ENCODE measurements at places on chromosomes 12 and 14.

DNA sequence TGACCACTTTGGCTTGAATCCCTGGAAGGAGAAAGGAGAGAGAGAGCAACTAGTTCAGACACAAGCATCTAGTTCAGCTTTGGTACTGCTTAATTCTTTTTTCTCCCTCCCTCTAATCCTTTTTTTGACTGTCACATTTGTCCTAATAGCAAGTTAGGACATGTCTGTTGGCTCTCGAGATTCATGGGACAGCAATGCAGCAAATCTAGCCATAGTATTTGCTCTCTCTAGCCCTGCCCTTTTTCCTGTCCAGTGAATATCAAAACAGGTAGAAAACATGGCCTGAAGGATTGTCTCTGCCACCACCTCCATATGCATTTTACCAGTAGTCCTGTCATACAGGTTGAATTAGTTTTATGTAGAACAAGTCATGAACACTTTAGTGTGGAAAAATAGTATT, 116.4 kb downstream of the PTPRB start:
- no peak for DNase-seq

DNA sequence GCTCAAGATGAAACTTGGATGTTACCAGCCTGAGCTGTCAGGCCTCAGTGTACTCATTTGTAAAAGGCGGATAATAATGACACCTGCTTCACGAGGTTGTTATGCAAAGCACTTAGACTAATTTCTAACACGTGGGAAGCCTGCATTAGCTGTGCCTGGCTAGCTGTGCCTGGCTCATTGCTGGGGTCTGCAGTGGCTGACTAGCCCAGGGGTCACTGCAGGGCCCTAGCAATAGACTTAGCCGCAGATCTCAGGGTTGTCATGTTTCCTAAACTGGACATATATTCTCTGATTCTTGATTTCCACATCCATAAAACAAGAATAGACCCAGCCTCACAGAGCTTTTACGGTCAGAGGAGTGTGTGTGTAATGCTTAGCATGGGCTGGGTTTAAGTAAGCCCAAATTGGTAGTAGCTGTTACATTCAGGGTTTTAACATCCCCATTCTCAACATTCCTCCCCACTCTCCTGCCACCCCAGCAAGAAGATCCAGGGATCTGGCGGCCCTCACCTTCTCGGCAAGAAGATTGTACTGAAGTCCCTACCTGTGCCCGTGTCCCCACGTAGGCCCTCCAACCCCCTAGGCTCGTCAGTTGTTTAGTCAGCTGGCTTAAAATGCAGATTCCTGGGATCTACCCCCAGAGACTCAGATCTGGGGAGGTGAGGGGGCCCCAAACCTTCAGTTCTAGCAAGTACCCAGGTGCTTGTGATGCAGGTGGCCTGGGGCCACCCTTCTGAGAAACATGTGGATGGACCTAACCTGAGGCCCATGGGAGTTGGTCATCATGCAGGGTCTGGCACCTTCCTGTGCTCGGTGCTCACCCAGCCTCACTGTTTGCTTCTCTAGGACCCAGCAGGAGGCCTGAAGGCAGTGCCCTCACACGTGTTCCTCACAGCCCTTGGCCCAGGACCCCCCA, 8.6 kb downstream of the NR4A1 start:
- DNase-seq, result no peak

DNA sequence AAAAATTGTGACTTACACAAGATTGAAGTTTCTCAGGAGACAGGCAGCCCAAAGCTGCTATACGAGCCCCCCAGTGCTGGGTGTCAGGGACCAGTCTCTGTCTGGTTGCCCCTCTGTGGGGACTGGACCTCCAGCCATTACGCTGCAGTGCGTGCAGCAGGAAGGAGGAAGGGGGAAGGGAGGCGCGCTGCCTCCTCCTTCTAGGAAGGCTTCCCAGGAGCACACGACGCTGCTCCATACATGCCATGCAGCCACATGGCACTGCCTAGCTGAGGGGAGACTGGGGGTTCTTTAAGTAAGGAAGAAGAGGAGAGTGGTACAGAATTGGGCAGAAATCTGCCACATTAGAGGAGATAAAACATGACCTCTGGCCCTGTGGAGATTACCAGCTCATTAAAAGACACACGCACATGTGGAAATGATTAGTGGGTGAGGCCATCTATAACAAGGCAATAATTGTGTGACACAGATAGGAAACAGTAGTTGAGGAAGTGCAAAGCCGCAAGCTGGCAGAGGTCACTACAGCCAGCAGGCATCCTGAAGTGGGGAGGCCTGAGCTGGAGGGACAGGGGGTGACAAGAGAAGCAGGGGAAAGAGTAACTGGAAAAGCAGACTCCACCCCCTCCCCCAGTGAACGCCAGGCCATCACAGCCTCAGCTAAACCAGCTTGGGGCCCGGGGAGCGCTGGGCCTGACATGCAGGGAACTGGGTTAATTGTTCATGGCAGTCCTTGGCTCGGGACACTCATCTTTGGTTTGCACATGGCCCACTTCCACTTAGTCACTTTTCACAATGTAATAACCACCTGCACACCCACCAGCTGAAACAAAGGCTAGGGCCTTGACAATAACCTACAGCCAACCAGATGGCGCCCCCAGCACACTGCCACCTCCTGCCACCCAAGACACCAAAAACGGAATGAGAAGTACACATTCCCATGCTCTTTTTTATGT, 39.6 kb downstream of the CCDC88C start:
- DNase-seq, result peak; percentile 67

DNA sequence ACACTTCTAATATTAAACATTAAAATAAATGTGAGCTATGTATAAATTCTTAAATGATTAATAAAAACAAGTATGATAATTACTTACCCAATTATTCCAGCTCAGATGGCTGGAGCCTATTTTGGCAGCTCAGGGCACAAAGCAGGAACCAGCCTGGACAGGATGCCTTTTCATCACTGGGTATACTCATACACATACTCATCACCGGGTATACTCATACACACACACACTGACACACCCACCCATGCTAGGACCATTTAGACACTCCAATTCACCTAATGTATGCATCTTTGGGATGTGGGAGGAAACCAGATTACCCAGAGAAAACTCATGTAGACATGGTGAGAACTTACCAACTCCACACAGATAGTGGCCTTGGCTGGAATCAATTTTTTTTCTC, 57.9 kb upstream of the CNOT2 start:
- no peak for DNase-seq

DNA sequence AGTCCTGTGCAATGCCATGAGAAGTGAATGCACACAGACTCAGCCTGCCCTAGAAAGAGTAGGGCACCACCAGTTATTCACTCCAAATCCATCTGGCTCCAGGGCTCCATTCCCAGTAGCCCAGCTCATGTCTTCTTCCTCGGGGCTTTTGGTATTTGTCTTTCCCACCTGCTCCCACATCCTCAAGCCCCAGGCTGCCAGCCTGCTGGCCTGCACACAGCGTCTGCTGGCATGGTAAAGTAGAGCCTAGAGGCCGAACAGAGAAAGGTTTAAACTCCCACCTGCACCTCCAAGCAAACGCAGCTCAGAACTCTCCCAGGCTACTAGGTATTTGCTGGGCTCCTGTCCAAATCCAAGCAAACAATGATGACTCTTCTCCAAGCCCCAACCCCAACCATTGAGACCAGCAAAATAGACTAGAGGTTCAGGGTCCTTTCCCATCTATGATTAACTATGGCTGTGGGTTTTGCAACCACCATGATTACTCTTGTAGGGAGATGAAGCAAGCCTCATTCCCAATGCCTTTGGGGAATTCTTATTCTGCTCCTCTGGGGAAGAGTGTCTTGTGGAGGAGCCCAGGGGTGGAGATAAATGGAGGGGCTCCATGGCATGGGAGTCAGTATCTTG, 5.2 kb upstream of the VDR start:
- no peak for DNase-seq

- no peak for DNase-seq
Observed at GRCh38 chr12:130805635-130806034, 33.4 kb downstream of the STX2 start.
